ENCODE measurements at places on chromosomes 6 and 20. TPM values are rescaled to one million over a fixed set of nuclear protein-coding genes. Genes with fewer than 3 reads are reported as not detected.

DNA sequence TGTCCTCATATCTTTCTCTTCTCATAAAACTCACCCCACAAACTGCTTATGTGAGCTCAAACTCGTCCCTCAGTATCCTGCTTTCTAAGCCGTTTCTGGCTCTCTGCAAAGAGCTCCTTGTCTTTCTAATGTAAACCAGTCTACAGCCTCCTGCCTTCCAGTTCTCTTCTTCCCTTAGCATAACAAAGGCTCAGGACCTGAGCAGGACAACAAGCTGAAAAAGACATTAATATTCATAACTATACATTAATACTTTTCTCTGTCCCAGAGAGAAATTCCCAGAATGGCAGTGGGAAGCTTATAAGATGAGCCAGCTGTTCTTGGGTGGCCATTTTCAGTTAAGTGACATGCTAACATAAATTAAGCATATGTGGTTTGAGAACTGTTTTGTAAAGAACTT is 207.0 kb upstream of the TCF21 start:
- no peak for DNase-seq

GRCh38 chr20:35049776-35050352 is 42.7 kb downstream of the TRPC4AP start:
- no peak for DNase-seq

- no peak for DNase-seq
Measured at GRCh38 chr6:144744720-144745119, 459.6 kb downstream of the UTRN start.

DNA sequence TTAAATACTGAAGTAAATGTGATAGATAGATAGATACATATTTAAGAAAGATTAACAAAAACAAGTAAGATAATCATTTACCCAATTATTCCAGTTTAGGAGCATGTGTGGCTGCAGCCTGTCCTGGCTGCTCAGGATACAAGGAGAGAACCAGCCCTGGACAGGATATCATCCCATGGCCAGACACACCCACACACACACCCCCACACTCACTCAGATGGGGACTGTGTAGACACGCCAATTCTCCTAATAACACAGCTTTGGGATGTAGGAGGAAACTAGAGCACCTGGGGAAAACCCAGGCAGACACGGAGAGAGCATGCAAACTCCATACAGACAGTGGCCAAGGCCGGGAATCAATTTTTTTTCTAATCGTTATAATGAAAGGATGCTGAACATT is 45.6 kb downstream of the GFOD1 start:
- DNase-seq = no peak

GRCh38 chr6:157143171-157143889 is 180.0 kb downstream of the TMEM242 start:
- DNase-seq = peak; percentile 82

GRCh38 chr6:112911959-112912358 is 564.8 kb downstream of the RFPL4B start:
- no peak for DNase-seq

LZTS3 gene
- 12.3 TPM for polyA plus RNA-seq

SLC17A4 gene
- polyA plus RNA-seq = not detected

CRISP3 gene
- polyA plus RNA-seq = not detected

DNA sequence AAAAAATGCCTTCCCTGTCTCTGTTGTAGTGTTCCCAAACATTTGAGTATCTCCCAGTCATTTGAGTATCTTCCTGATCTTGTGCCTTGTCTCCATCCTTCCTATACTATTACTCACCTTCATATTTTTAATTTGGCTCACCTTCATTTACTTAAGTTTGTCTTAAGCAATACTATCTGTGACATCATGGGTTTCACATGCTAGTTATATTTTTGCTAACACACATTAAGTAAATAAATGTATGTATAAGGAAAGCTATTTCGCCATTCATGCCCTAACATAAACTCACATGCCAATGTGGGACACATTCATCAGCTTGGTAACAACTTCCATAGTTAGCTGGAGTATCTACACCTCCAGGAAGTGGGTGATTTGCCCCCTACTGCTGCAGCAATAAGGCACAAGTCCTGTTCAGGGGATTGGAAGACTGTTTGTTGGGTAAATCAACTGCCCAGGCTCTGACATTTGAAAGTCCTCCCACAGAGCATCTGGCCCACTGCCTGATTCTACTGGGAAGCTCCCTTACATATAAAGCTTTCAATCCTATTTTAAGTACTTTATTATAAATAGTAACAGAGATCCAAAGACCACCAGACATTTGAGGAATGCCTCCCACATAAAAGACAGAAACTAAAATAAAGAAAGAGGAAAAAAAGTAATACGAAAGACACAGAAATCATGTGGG is 132.3 kb downstream of the ISM1 start:
- DNase-seq = no peak

DNA sequence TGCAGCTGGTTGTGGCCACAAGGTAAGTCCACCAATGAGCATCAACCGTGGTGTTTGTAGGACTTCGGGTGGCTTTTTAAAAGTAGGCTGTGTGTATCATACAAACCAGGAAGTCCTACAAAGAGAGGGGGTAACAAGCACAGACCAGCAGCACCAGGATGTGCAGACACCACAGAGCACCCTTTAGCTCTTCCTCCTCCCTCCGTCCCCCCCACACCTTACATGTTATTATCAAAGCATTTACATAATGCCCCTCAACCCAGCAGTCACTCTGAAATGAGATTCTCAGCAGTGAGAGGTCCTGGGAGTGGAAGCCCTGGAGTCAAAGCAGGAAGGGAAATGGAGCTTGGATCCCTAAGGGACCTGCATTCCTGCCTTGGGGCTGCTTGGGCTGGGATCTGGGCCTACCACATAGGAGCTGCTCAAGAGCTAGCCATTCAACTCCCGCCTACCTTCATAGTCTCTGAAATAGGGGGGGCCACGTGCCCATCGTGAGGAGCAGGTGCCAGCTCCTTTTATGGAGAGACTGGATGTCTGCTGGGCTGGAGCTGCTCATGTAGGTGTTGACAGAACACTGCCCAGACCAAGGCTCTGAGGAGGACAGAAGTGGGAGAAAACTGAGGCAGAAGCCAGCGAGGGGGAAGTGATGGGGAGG is 90.6 kb downstream of the PSMB1 start:
- no peak for DNase-seq

GRCh38 chr6:134035823-134036296 is 16.6 kb downstream of the SLC2A12 start:
- no peak for DNase-seq

FRS3 gene
- polyA plus RNA-seq = 8.6 TPM

DNA sequence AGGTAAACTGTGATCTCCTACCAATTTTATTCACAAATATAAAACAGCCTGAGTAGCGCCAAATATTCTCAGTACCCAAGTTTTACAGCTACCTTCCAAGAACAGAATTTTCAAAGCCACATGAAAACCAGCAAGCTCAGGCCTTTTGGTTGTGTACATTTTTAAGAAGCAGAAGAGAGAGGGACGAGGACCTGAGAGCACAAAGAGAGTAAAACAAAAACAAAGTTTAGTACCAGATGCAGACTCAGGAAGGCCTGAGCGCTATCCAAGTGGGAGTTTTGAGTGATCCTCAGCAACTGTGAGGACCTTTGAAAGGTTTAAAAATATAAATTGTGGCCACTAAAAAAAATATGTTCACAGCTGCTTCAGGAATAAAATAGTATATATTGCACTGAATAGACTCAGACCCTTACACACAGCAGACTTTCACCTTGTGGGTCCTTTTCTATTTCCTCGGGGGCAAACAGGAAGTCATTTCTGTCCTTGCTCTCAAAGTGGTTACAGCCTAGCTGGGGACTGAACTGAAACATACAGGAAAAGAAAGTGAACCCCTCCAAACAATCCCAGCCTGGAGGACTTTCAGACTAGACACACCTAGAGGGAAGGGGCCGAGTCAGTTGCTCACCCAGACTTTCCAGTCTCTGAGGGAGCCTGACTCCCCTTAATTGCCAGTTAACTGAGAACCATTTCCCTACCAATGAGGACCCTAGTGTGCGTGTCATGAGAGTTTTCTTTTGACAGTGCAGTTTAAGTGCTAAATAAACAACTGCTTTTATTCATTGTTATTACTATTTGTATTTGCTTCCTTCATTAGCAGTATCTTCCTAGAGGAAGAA is 48.5 kb upstream of the NT5E start:
- no peak for DNase-seq

SS18L1 gene
- polyA plus RNA-seq = 13.1 TPM

CD93 gene
- 0.02 TPM for polyA plus RNA-seq

CAPN11 gene
- polyA plus RNA-seq = not detected

- DNase-seq = no peak
Measured at GRCh38 chr6:36975231-36976006, 10.6 kb downstream of the MTCH1 start.

DNA sequence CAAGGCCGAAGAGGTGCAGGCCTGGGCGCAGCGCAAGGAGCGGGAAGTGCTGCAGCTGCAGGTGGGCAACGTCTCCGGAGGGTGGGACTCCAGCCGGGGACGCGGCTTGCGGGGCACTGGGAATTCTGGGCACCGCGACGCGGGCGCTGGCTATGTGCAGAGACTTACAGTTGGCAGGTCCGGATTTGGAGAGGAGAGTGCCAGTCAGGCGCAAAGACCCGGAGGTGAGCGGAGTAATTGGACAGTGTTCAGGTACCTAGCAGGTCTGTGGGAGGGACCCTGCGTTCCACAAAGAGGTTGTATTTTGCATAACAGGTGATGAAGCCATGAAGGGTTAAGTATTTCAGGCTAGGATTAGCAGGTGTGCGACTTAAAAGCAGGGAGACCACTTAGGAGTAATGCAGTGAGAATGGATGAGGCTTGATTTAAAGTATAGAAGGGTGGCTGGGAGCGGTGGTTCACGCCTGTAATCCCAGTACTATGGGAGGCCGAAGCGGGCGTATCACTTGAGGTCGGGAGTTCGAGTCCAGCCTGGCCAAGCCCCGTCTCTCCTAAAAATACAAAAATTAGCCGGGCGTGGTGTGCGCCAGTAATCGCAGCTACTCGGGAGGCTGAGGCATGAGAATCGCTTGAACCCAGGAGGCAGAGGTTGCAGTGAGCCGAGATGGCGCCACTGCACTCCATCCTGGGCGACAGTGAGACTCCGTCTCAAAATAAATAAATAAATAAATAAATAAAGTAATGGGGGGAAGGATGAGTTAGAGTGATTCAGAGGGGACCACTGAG is 1.0 kb downstream of the MRPS26 start:
- no peak for DNase-seq

DNA sequence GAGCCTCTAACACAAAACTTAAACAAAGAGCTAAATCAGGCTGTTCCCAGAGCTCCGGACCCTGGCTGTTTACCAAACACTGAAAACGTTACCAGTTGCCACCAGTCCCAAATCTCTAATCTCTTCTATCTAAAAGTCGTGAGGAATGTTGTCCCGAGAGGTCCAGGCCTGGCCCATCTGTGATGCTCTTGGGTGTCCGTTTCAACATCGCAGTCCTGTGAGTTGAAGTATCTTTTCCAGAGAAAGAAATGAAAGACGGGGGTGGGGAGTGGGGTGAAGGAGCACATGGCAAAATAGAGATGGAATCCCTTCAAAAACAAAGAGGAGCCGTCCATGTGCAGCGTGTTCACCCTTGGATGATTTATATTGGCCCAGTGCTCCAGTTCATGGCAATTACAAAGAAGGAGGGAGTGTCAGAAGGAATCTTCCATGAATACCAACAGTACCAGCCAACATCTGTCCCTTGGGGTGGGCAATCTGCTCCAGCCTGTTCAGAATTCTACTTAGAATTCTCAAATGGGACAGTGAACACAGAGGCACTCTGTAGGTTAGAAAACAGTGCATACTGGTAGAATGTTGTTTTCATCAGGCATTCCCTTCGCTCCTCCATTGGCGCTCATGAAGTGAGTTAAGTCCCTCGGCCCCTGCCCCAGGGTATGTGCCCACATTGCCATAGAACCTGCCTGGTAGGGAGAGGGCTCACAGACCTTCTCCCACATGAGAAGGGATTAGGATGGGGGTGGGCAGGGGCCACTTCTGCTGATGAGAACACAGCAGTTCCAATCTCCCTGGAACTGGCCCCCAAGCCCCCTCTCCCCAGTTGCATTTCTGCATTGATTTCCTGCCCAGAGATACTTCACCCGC is 112.1 kb downstream of the LY86 start:
- DNase-seq = no peak

- peak; percentile 51 for DNase-seq
Measured at GRCh38 chr6:160973311-160974250, 18.0 kb upstream of the MAP3K4 start.

DNA sequence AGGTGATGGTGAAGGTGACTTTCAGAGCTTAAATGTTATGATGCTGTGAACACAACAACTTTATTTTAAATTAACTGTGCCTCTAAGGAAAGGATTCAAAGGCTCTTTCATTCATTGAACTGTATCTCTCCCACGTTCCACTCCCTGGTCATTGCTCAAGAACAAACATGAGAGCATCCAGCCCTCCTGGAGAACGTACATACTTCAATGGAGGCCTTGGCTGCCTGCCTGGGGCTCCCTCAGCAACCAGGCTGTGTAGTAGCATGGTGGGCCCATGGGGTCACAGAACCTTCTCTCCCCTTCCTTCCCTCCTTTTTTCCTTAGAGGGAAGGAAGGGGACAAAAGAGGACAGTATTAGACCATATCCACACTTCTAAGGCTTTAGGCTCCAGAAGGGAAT is 234.3 kb downstream of the CDC5L start:
- DNase-seq = no peak

- peak; percentile 39 for DNase-seq
Measured at GRCh38 chr20:5835321-5835821, 85.2 kb downstream of the SHLD1 start.

PACSIN1 gene
- 0.02 TPM for polyA plus RNA-seq

DNA sequence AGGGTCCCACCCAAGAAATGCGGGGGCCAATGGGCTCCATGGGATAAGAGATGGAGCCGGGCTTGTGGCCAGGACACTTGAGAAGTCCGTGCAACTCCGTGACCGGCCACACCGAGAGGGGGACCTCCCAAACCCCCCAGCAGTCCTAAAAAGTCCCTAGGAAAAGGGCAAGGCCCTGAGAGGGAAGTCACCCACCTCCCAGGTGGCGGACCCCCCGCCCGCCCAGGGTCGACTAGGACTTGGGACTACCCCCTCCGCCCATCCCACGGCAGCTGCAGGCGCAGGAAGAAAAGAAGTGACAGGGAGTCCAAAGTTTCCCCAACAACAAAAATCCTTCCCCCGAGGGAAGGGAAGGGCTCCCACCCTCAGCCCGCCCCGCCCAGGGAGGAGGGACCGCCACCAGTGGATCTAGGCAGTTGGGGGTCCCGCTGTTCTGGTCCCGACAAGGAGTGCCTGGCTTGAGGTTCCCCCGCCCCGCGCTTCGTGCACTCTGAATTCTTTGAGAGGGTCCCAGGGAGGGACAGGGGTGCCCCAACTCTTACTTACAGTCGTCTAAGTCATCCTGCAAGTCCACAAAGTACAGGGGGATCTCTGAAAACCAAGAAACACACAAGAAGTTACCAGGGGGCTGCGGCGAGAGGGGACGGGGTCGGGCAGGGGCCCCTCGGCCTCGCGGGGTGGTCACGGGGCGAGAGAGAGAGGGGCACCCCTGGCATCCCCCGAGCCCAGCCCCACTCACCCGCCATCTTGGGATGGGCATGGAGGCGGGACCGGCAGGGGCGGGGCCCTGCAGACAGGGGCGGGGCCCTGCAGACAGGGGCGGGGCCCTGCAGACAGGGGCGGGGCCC is 611 bp upstream of the RAB22A start:
- peak; percentile 92 for DNase-seq

GRCh38 chr6:41306187-41306854 is 19.8 kb upstream of the TREM1 start:
- peak; percentile 54 for DNase-seq

Measured in SK-N-SH (cell line).